ENCODE measurements at places on chromosomes 3 and 15.

- DNase-seq = no peak
These were observed 82.2 kb downstream of the SRGAP3 start for GRCh38 chr3:9167222-9167621.

DNA sequence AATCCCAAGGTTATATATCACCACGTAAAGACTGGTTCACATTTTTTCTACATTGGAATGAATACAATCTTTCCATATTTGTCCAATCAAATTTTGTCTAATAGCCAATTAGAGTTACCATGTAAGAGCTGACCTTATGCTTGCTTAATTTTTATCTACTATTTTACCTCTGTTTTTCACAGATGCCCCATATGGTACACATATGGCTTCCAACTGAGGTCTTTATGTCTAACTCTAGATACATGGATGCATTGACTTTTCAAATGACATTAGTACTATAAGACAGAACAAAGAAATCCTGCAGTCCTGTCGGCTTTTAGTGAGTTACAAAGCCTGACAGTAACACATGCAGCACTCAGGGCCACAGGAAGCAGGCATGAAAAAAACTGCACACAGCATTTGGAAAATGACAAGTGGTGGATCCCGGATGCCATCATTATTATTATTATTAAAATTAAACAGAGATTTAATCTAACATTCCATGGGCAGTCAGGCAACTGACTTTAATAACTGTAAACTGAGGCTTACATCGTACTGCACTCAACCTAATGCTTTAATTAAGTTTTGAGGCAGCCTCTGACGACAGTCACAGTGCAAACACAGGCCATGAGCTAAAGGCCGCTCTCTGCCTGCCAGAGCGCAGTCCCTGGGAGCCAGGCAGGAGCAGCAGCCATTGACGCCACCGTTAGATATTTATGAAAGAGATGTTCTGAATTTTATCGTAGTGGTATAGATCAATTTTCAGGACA, 113.9 kb upstream of the TMCO5A start:
- no peak for DNase-seq

DNA sequence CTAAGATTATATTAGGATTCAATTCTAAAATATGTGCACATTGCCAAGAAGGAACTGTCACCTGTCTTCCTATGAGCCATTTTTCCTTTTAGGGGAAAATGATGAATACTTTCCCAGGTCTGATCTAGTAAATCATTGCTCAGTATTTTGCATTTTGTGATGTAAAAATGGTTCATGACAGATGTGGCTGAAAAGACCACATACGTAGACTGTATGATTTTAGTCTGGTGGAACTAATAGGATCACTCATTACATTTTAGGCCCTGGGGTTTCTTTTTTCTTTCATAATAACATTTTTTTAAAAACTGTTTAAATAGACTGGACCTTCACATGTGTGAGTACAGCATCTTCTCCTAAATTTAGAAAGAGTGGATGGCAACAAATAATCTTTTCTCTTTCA, 201.7 kb upstream of the MLF1 start:
- no peak for DNase-seq

- DNase-seq = no peak
These were observed 7.0 kb upstream of the CD276 start for GRCh38 chr15:73677146-73677607.

DNA sequence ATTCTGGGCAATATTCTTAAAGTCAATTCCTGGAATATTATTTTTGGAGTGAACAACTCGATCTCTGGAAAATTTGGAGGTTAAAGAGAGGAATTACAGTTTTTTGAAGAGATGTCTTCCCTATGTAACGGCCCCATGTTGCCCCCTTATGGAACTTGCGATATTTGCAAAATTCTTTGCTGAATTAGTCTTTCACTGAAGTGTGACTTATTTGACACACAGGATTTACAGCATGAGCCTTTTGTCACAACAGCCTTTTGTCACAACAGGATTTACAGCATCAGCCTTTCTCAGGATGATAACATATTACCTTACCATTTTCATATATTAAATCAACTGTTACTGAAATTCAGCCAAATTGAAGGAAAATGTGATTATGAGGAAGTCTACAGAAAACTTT, 37.8 kb upstream of the SPTSSB start:
- no peak for DNase-seq

GRCh38 chr15:98981851-98982722, 25.5 kb downstream of the PGPEP1L start:
- DNase-seq = no peak

DNA sequence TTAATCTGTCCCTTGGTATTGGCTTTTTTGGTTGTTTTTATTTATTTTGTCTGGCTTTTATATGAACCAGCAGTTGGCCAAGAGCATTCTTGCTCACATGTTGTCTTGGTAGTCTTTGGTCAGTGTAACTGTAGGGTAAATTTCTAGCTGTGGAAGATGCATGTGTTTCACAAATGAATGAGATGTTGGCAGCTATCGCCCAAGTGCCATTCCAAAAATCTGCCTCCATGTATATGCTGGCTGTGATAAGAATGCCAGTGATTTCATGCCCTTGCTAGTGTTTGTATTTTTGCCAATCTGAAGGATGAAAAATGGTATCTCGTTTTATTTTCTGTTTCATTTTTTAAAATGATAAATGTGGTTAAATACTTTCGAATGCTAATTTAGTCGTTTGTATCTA, 50.1 kb downstream of the TLNRD1 start:
- DNase-seq = no peak

- no peak for DNase-seq
These were observed 92.4 kb upstream of the WNT5A start for GRCh38 chr3:55579496-55579895.

DNA sequence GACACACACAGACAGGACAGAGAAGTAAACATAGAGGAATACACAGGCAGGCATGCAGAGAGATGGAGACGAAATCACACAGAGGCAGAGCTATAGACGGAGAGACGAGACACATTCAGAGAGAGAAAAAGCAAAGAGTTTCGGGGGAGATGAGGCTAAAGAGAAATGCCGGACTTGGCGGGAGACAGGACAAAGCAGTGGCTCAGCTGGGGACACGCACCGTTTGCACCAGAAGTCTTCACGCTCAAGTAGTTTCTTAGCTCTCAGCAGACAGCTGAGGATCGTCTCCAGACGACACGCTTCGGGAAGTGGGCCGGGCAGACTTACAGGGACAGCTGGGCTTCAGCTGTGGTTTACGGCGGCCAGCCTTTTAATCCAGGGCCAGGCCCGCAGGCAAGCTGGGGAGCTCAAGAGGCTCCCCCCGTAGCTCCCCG, 56.2 kb upstream of the DLG1 start:
- no peak for DNase-seq

- no peak for DNase-seq
These were observed 5.4 kb upstream of the PLOD2 start for GRCh38 chr3:146166415-146166821.

GRCh38 chr3:59438492-59438891, 388.7 kb upstream of the CFAP20DC start:
- no peak for DNase-seq

GRCh38 chr3:122719273-122719921, 38.8 kb downstream of the PARP14 start:
- no peak for DNase-seq

GRCh38 chr15:88658972-88659931, 20.4 kb downstream of the ISG20 start:
- no peak for DNase-seq

DNA sequence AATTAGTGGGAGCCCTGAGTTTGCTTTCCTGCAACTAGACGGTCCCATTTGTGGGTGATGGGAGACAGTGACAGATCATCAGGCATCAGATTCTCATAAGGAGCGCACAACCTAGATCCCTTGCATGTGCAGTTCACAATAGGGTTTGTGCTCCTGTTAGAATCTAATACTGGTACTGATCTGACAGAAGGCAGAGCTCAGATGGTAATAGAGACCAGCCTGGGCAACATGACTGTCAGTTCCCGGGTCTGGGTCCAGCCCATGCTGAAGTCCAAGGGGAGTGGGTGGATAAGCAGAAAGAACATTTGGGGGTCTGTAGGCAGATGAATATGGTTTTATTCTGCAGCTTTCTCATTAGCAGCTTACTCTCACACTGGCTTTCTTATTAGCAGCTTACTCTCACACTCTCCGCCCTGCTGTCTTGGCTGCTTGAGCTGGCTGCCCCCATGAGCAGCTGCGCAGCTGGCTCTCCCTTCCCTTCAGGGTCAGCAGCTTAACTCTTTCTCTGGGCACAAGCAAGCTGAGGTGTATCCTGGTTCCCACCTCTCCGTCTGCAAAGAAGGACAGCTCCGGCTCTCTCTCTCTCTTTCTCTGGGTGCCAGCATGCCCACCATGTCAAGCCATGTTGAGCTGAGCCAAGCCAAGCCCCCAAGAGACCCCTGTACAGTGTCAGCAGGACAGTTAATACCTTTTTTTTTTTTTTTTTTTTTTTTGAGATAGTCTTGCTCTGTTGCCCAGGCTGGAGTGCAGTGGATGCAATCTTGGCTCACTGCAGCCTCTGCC, 46.5 kb downstream of the KLHDC8B start:
- no peak for DNase-seq

- no peak for DNase-seq
These were observed 465.5 kb upstream of the PPP2R3A start for GRCh38 chr3:135500034-135500433.

- no peak for DNase-seq
These were observed 135.0 kb downstream of the NUP210 start for GRCh38 chr3:13285007-13285567.

DNA sequence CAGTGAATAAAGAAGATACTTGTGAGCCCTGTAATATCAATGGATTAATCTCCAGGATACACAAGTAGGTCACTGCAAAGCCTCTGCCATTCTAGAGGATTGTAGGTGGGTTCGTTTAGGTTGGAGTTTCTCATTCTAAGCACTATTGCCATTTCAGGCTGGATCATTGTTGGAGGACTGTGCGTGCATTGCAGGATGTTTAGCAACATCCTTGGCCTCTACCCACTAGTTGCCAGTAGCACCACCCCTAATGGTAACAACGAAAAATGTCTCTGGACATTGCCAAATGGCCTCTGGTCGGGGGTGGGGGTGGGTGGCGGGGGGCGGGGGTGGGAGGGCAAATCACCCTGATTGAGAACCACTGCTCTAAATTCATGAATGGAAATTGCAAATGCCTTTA, 4.9 kb upstream of the IFT57 start:
- no peak for DNase-seq

- no peak for DNase-seq
These were observed 38.2 kb downstream of the SLITRK3 start for GRCh38 chr3:165158011-165158410.
